GM04504 (cell line): ENCODE measurements at places on chromosomes 2 and 18.

DNA sequence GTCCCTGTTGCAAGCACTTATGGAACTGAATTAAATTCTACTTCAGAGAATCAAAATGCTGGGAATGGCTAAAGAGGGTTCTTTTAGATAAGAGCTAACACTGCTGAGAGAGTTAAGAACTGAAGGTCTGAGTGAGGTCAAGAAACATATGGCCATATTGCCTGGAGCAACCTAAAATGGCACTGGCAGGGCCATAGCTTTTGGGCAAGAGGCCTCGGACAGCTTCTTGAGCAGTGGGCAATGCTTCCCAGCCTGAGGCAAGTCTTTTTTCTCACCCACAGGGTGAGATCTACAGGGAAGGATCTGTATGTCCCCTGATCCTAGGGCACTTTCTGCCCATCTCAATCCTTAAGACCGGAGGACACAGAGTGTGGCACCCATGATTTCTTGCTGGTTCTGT, 244.6 kb upstream of the NT5C1B start:
- no peak for DNase-seq

DNA sequence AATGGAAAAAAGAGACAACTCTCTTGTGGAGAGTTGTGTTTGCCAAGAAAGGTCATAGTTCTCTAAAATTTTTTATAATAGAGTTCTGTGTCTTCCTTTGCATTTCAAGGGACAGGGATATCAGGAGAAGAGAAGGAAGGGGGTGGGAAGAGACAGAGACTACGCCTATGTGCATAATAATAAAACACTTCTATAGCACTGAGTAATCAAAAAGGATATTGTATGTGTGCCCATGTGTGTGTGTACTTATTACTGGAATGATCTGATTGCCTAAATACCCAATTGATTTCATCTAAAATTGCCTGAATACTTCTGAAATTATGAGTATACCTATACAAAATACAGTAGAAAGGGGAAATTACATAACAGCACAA, 803.7 kb upstream of the ACVR2A start:
- DNase-seq = no peak

DNA sequence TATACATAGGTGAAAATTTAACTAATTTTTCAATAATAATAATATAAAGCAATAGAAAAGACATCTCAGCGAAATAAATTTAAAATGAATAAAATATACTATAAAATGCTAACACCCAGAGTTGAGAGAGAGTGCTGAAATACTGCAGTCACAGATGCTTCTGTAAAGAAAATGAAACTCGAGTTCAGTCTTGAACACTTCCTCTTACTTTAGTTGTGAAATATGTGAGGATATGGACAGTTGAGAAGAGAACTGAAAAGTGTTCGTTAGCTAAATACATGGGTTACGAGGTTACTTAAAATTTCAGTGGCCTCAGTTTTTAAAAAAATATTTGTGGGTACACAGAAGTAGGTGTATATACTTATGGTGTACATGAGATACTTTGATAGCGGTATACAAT, 106.8 kb downstream of the DNAH7 start:
- no peak for DNase-seq

GRCh38 chr2:112077814-112078213, 22.7 kb downstream of the TMEM87B start:
- DNase-seq = no peak

DNA sequence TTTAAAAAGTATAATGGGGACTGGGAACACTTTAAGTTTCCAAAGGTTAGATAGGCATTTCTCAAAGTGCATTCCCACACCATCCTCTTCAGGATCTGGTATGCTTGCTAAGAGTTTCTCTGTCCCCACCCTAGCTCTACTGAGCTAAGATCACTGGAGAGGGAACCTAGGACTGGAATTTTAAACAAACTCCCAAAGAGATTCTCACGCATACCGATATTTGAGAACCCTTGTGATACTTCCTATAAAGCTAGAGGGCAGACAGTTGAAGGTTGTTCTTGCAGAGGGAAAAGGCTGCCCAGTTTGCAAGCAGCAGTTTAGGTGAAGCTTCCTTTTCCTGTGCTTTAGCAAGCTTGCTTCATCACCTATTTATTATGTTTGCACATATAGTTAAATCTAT, 3.6 kb downstream of the CNRIP1 start:
- DNase-seq = no peak

GRCh38 chr2:173708806-173709205, 256.4 kb downstream of the SP3 start:
- DNase-seq = no peak

GRCh38 chr18:22465859-22466457, 48.2 kb upstream of the CTAGE1 start:
- peak; percentile 90 for DNase-seq

- no peak for DNase-seq
Observed at GRCh38 chr2:157857881-157858280, 18.2 kb downstream of the ACVR1 start.

DNA sequence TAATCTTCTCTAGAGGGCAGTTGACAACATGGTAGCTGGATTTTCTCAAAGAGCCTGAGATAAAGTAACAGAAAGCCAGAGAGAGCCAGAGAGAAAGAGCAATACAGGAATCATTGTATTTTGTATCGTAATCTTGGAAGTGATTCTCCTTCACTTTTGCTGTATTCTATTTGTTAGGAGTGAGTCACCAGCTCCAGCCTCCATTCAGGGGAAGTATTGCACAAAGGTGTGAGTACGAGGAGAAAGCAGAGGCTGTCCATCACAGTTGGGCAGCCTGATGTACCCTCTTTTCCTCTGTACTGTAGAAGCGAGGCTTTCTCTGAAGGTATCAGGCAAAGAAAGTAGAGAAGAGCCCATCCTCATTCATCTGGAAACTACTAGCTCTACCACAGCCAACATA, 176.8 kb downstream of the KCNS3 start:
- no peak for DNase-seq

DNA sequence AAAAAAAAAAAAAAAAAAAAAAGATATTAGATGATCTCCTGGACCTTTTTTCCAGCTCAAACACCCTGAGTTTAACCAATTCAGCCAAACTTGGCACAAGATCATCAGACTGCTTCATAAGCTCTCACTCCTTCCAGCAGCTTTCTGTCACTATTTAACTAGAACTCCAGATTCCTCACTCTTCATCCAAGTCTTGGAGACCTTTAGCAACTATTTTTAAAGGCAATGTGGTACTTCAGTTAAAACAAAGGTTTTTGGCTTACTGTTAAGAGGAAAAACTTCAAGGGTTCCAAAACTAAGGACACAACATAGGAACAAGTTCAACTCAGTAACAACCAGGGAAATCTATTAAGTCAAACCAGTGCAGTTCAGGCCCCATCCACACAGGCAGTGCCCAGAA, 23.2 kb downstream of the LAMA1 start:
- no peak for DNase-seq

DNA sequence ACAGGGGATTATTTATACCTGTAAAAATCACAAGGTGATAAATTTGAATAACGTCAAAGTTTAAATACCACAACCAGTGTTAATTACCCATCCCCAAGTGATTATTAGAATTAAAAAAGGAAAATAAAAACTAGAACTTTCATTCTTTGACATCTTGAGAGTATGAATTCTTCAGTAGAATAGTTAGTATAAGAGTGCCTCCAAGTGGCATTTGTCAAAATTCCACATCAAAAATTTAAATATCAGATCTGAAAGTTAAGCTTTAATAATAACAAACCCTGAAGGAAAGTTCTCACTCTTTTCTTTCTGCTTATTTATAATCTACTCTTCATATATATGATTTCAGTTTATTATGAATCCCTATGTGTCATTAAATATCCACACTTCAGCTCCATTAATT, 273.7 kb upstream of the KYNU start:
- no peak for DNase-seq

DNA sequence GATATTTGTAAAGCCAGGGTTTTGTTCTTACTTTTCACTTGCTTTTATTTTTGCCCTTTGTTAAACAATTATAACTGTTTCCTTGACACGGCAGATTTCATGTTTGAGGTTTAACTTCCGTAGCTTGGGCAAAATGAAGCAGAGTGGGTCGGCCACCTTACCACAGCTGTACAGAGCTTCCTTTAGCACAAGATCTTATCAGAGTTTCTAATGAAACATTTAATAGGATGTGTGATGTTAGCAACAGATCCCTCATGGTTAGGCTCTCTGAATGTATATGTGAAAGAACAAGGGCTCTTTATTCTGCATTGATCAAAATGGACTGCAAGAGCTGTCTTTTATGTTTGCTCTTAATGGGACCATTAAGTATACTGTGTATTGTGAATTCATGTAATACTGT, 22.3 kb downstream of the RNF125 start:
- DNase-seq = no peak

DNA sequence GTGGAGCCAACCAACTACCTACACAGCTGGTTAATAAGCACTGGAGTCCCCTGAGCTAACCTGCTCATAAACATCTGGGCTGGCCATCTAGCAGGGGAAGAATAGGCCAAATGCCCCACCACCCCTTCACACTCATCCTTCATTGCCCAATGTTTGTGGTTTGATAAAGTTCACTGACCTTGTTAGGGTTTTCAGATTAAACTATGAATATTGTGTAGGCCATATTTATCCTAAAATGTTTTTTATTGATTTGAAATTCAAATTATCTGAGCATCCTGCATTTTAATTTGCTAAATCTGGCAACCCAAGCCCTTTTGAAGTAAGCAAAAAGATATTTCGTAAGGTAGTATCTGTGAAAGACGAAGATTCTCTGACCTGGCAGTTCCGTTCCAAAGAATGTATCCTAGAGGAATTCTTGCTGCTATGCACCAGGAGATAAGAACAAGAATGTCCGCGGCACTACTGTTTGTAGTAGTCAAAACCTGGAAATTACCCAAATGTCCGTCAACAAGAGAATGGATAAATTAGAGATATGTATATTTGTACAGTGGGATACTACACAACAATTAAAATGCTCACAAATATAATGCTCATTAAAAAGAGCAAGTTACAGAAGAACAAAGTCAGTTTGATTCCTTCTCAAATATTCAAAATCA, 5.8 kb upstream of the TLK1 start:
- no peak for DNase-seq

DNA sequence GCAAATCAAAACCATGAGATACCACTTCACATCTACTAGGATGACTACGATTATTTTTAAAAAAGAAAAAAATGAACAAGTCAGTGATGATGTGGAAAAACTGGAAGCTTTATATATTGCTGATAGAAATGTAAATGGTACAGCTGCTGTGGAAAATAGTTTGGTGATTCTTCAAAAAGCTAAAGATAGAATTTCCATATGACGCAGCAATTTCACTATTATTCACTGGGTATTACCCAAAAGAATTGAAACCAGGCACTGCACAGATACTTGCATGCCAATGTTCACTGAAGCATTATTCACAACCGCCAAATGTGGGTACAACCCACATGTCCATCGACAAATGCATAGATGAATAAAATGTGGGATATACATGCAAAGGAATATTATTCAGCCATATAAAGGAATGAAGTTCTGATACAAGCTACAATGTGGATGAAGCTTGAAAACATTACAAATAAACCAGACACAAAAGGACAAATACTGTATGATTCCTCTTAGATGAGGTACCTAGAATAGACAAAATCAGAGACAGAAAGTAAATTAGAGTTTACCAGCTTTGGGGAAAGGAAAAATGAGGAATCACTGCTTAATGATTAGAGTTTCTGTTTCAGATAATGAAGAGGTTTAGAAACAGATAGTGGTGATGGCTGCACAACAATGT, 11.1 kb downstream of the RTTN start:
- no peak for DNase-seq

GRCh38 chr18:28705482-28705881, 528.6 kb upstream of the CDH2 start:
- no peak for DNase-seq

DNA sequence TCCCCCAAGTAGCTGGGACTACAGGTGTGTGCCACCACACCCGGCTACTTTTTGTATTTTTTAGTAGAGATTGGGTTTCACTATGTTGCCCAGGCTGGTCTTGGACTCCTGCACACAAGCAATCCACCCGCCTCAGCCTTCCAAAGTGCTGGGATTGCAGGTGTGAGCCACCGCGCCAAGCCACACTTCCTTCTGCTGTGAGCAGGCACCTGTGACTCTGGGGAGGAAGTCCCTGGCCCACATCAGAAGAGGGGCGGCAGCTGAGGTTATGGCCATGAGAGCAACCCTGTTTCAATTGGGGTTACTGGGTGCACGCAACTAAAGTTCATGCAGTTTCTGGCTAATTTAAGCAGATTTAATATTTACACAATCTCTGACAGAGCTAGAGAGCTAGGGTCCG, 91.0 kb downstream of the PLB1 start:
- no peak for DNase-seq

GRCh38 chr2:189587780-189588179, 7.2 kb upstream of the SLC40A1 start:
- no peak for DNase-seq

GRCh38 chr18:24499814-24500213, 39.4 kb downstream of the HRH4 start:
- peak; percentile 53 for DNase-seq

- DNase-seq = no peak
Observed at GRCh38 chr2:38301969-38302702, 74.9 kb downstream of the ATL2 start.

DNA sequence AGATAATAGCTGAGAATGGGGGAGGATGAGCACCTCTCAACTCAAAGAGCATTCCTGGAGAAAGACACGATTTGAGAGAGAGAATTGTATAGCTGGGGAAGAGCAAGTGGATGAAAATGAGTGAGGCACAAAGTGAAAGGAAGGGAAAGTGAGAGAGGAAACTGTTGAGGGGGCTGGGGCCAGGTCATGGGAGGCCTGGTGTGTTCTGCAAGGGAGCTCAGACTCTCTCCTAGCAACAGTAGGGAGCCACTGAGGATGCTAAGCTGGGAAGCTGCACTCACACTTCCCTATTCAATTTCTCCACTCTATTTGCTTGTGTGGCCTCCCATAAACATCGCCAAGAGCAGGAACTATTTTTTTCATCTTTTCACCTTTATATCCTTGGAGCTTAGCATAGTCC, 14.8 kb downstream of the EVA1A start:
- DNase-seq = no peak

DNA sequence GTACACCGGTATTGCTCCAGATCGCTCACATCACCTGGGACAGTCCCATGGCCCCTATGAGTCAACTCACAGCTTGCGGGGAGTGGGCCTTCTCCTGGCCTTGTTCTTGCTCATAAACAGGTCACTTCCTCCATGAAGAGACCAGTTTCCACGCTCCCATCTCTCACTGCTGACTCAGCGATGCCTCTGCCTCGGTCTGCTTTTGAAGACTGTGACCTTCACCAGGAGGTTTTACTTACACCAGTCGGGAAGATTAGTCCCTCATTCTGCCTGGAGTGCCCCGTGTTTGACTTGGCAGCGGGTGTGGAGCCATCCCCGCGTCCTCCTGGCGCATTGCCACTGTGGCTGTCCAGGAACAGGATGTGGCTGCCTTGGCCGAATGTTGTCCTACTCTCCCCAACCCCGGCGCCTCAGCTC, 159.8 kb downstream of the RHBDD1 start:
- no peak for DNase-seq
